ENCODE measurements at places on chromosomes 2 and 18.

DNA sequence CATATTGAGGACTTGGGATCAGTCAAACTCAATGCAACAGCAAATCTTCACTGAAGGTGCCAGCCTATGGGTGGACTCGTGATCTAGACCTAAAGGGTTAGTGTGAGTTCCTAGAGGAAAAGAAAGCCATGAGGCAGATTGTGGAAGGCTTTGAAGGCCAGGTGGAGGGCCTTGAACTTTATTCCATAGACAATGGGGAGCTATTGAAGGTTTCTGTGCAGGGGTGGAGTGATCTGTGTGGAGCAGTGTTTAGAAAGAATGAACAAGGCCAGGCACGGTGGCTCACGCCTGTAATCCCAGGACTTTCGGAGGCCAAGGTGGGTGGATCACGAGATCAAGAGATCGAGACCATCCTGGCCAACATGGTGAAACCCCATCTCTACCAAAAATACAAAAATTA is 61.5 kb downstream of the EPAS1 start:
- H3K27ac ChIP-seq = no peak overlapping the region
- H3K4me3 ChIP-seq = no peak overlapping the region
- DNase-seq = no peak
- peaks cover 31% of the 10 kb centered on the region for H3K36me3 ChIP-seq
- H3K27me3 ChIP-seq = no peaks in the 10 kb centered on the region

DNA sequence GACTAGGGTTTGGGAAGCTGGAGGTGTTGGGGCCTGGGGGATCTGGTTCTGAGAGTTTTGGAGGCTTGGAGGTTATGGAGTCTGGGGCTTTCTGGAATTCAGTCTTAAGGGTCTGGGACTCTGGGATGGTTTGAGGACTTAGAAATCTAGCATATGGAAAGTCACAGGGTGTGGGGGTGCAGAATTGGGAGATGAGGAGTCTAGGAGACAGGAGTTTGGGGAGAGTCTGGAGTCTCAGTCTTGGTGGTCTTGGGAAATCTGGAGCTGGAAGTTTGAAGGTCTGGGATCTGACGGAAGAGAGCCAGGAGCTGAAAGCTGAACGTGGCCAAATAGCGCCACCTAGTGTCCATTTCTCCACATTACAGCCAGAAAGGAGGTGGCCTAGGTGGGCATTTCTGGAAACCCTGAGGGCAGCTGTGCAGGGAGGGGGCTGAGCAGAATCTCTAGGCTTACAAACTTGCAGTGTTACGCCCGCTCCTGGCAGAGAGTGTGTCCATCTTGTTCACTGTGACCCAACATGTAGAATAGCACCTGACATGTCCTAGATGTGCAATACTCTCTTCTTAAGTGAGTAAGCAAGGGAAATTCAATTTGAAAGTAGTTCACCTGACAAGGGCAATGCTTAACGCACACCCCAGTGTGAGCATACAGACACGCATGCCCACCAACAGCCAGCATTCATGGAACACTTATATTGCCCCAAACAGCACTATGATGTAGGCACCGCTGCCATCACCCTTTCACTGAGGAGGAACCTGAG is 204.8 kb downstream of the TFCP2L1 start:
- peaks cover 15% of the 10 kb centered on the region for H3K27me3 ChIP-seq
- H3K27ac ChIP-seq = no peak overlapping the region
- peaks cover 2% of the 10 kb centered on the region for H3K4me1 ChIP-seq
- DNase-seq = peak; percentile 84

DNA sequence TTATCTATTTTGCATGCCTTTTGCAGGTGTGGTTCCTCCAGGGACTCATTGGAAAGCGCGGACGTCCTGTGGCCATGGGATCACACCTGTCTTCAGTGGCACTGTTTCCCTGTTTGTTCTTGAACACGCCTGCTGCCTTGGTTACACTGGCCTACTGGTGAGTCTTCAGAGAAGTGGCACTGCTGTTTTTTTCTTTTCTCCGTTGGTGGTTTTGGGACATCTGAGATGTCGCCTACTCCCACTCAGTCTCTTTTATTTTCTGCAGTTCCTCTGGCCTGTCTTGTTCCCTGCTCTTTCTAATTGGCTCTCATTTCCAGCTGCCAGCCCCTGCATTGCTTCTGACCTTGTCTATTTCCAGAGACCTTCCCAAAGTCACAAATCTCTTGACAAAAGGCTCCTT is 35.7 kb upstream of the POU3F3 start:
- H3K27ac ChIP-seq = no peak overlapping the region
- no peaks in the 10 kb centered on the region for H3K4me1 ChIP-seq
- DNase-seq = no peak

DNA sequence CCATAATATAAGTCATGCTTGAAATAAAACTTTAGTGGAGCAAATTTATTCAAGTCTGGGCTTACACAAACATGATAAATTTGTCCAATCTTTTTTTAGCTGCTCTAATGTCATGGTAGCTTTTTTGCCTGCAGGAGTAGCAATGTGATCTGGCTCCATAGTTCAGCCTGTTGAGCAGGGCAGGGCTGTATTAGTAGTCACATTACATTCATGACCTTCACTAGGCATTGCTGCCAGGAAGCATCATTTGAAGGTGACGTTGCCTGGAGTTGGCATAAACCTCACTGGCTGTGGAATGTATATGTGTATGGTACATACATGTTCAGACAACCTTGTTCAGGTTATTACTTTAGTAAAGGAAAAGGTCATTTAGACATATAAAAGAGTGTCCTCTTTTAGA is 76.6 kb downstream of the CCDC85A start:
- no peak overlapping the region for H3K27ac ChIP-seq
- no peak for DNase-seq
- H3K36me3 ChIP-seq = no peaks in the 10 kb centered on the region
- no peaks in the 10 kb centered on the region for H3K27me3 ChIP-seq
- H3K4me3 ChIP-seq = no peak overlapping the region
- H3K4me1 ChIP-seq = no peaks in the 10 kb centered on the region

- H3K4me3 ChIP-seq = no peak overlapping the region
- H3K27ac ChIP-seq = no peak overlapping the region
- H3K27me3 ChIP-seq = no peaks in the 10 kb centered on the region
- peaks cover 17% of the 10 kb centered on the region for H3K36me3 ChIP-seq
- H3K4me1 ChIP-seq = peaks cover 5% of the 10 kb centered on the region
Measured at GRCh38 chr2:226782092-226782713, 17.4 kb downstream of the IRS1 start.

GRCh38 chr2:162028511-162028910 is 45.5 kb downstream of the DPP4 start:
- H3K4me1 ChIP-seq = peaks cover 40% of the 10 kb centered on the region
- no peak overlapping the region for H3K4me3 ChIP-seq
- H3K36me3 ChIP-seq = peaks cover 86% of the 10 kb centered on the region
- no peaks in the 10 kb centered on the region for H3K27me3 ChIP-seq
- no peak for DNase-seq
- H3K27ac ChIP-seq = no peak overlapping the region

- no peaks in the 10 kb centered on the region for H3K36me3 ChIP-seq
- no peak overlapping the region for H3K4me3 ChIP-seq
- no peaks in the 10 kb centered on the region for H3K4me1 ChIP-seq
Measured at GRCh38 chr2:2233171-2233826, 97.8 kb downstream of the MYT1L start.

DNA sequence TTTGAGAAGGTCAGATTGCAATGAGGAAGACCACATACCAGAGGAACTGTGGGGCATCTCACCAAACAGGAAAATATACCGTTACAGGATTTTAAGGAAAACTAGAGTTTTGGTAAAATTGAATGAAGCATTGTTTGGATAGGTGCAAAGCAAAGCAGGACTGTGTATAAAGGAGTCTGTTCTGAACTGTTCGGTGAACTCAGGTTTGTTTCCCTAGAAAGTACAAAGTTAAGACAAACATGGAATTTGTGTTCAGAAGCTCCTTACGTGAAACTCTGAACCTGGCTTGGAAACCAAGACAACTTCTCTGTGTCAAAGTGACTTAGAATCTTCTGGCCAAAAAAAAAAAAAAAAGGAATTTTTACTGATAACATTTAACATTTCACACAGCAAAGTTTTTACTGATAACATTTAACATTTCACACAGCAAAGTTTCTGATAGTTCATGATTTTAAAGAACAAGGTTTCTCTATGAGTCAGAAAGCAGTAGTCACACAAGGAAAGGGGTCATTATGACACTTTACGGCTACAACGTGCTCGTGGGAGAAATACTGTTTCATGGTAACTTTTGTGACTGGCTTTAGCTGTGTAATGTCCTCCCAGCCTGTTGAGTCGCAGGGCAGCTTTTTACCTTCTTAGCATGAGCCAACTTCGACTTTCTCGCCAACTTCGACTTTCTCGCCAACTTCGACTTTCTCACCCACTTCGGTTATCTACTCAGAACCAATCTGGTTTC is 21.2 kb upstream of the TET3 start:
- peaks cover 32% of the 10 kb centered on the region for H3K4me1 ChIP-seq
- DNase-seq = peak; percentile 70
- peaks cover 24% of the 10 kb centered on the region for H3K36me3 ChIP-seq
- peak overlapping the region; percentile 86 for H3K27ac ChIP-seq

- DNase-seq = no peak
- peak overlapping the region; percentile 88 for H3K4me3 ChIP-seq
- peaks cover 35% of the 10 kb centered on the region for H3K4me1 ChIP-seq
- H3K36me3 ChIP-seq = peaks cover 23% of the 10 kb centered on the region
- H3K27me3 ChIP-seq = peaks cover 2% of the 10 kb centered on the region
Measured at GRCh38 chr18:59358414-59358711, 702 bp downstream of the LMAN1 start.

DNA sequence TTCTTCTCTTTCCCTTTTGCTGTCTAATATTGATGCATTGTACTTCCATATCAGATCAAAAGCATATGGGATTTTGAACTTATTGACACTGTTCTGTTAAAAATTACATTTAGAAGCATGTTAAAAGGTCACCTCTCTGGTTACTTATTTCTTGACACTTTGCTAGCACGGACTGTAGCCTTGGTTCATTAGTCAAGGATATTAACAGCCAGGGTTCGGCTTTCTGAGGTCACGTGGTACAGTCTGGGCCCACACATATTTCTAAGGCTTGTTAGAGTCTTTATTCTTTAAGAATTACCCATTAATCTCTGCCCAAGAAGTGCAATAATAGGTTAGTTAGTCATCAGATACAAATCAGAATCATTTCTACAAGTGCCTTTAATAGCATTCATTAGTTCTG is 1035.8 kb upstream of the FANCL start:
- H3K4me3 ChIP-seq = no peak overlapping the region
- H3K27me3 ChIP-seq = no peaks in the 10 kb centered on the region
- H3K36me3 ChIP-seq = no peaks in the 10 kb centered on the region
- H3K27ac ChIP-seq = no peak overlapping the region
- DNase-seq = no peak
- H3K4me1 ChIP-seq = no peaks in the 10 kb centered on the region

GRCh38 chr2:143524559-143525401 is 395.6 kb downstream of the ARHGAP15 start:
- H3K36me3 ChIP-seq = peaks cover 38% of the 10 kb centered on the region
- no peaks in the 10 kb centered on the region for H3K27me3 ChIP-seq
- peak overlapping the region; percentile 3 for H3K4me3 ChIP-seq
- no peak for DNase-seq
- H3K4me1 ChIP-seq = peaks cover 29% of the 10 kb centered on the region
- no peak overlapping the region for H3K27ac ChIP-seq

DNA sequence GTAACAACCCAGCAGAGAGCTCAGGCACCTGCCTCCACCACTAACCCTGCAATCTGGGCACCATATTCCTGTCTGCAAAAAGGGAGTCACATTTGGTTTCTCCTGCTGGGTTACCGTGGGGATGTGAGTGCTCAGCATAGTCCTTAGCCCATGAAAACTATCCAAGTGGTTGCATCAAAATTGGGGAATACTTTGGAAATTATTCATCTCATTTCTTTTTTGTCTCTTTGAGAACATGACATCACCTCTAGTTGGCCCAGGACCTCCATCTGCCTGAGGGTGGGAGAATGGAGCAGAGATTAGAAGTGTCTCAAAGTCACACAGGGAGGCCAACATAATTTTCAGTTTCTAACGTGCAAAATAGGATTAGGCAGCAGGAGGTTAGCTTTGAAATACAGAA is 19.3 kb upstream of the SPP2 start:
- H3K36me3 ChIP-seq = peaks cover 6% of the 10 kb centered on the region
- peaks cover 26% of the 10 kb centered on the region for H3K4me1 ChIP-seq
- H3K4me3 ChIP-seq = no peak overlapping the region
- peaks cover 22% of the 10 kb centered on the region for H3K27me3 ChIP-seq
- H3K27ac ChIP-seq = no peak overlapping the region

- H3K36me3 ChIP-seq = no peaks in the 10 kb centered on the region
- no peaks in the 10 kb centered on the region for H3K27me3 ChIP-seq
- no peak for DNase-seq
- H3K4me3 ChIP-seq = no peak overlapping the region
- peaks cover 2% of the 10 kb centered on the region for H3K4me1 ChIP-seq
Measured at GRCh38 chr2:200159357-200159707, 147.2 kb upstream of the SPATS2L start.

DNA sequence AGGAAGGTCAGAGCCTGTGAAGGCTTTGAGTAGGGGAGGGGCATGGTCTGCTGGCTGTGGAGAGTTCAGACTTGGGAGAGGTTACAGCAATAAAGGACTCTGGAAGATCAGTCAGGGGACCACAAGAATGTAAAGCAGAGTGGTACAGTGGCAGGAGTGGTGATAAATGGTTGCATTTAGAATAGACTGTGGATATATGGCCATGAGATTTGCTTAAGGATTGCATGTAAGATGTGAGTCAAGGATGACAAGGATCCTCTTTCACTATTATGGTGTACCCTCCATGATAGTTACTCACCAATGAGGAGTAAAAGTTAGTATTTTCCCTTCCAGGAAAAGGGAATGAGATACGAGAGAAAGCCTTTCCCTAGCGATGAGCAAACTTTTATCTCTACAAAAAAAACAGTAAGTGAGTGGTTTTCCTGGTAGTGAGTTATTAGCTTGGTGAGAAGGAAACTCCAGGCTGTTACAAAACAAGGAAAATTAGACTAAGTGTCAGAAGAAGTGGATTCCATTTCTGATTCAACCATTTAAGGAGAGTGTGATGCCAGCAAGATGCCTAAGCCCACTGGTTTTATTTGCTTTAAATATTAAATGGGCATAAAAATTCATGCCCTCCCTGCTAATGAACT is 818.0 kb upstream of the ACVR2A start:
- DNase-seq = no peak
- H3K27ac ChIP-seq = no peak overlapping the region
- H3K36me3 ChIP-seq = no peaks in the 10 kb centered on the region
- no peak overlapping the region for H3K4me3 ChIP-seq

GRCh38 chr18:53906681-53907080 is 317.8 kb downstream of the MBD2 start:
- no peak overlapping the region for H3K4me3 ChIP-seq
- no peak overlapping the region for H3K27ac ChIP-seq
- H3K4me1 ChIP-seq = no peaks in the 10 kb centered on the region
- no peaks in the 10 kb centered on the region for H3K36me3 ChIP-seq

Measured in activated CD4-positive, alpha-beta T cell treated with anti-CD3 and anti-CD28 coated beads, Interleukin-2, amount 10 ng/mL, durations not matched to agents 24 days and 14 days (primary cell).